ENCODE measurements at places on chromosomes 7 and 10. TPM values are rescaled to one million over a fixed set of nuclear protein-coding genes. Genes with fewer than 3 reads are reported as not detected.

NEURL1 gene
- total RNA-seq = 1.1 TPM

- DNase-seq = no peak
These were observed 699 bp downstream of the GHITM start for GRCh38 chr10:84140036-84140379.

DNA sequence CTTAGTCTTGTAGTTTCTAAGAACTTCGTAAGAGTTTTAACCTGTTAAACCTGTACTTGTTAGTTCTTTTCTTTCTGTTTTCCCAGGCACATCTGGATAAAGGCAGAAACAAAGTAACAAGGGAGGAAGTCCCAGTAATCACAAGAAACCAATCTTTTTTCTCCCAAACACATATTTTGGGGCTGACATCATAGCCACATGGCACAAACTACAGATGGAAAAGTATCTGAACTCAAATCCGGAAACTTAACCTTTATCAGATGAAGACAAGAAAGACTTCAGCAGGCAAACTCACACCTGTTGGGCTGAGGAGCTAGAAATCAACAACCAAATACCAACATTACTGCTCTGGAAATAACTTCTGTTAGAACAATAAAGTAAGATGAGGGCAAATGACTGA lies 67.1 kb downstream of the CUBN start:
- DNase-seq = no peak

DNA sequence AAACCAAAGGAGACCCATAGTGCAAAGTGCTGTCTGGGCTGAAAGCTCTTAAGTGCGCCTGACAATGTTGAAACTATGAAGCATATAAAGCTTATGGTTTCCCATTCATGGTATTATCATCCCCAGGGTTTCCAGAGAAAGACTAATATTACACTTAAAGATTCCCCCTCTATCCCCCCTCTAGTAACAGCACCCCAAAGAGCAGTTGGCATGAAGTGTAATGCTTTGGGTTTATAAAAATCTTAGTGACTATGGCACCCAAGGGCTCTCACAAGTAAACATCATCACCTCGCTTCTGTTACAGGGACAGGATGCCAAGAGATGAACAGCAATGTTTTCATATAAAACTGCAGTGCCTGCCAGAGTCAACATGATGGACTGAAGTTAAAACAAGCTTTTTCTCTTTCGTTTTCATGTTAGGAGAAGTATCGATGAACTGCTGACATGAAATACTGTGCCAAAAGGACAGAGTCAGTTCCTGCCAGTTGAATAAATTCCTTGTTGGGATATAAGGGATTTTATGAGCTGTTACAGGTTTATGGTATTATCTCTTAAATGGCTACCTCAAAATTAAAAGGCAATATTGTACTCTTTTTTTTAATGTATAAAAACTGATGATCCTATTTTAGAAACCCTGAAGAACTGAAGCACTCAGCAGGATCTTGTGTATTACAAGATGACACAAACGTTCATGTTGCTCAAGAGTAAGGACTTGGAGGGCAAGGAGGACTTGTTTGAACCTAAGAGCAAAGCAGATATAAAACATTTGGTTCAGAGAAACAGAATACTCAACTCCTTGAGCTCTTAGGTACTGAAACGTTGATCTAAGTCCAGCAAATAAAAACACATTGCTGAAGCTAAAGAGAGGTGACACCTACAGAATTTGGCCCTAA lies 203.7 kb upstream of the IMMP2L start:
- DNase-seq = no peak

DNA sequence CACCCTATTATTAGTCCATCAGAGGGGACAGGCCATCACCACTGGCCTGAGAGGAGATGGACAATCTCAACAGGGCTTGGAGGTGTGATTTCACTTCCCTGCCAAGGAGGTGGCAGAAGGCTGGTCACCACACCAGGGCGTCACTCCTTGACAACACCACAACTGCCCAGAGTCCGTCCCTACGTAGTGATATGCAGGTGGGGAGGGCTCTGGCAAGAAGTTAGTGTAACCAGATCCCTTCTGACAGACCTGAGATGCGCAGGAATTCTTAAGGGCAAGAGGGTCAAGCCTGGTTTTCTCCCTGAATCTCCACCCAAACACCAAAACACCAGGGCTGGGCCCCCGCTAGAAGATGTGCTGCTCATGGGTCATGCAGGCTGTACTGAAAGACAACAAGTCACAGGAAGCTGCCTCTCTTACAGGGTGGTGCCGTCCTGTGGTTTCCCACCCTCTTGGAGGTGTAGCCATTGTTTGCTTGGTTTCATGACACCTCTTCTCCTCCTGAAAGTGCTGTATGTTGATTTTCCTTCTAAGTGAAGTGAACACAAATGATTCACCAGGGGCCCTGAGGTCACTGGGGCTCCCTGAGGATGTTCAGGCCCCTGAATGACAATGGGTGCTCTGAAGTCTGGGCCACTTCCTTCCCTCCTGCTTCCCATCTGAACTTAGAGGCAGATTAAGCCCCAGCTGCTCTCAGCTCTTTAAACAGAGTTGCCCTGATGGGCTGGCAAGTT lies 27.1 kb downstream of the ATXN7L1 start:
- DNase-seq = peak; percentile 81

DNA sequence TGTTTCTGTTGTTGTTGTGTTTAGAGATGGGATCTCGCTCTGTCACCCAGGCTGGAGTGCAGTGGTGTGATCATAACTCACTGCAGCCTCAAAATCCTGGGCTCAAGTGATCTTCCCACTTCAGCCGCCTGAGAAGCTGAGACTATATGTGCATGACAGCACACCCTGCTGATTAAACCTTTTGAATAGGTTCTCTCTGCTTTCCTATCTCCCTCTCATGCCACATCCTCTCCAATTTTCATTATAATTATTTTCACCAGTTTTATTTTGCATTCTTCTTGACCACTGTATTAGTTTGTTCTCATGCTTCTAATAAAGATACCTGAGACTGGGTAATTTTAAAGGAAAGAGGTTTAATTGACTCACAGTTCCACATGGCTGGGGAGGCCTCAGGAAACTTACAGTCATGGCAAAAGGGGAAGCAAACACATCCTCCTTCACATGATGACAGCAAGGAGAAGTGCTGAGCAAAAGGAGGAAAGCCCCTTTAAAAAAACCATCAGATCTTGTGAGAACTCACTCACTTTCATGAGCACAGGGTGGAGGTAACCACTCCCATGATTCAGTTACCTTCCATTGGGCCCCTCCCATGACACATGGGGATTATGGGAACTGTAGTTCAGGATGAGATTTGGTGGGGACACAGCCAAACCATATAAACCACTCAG lies 12.9 kb downstream of the AGK start:
- no peak for DNase-seq

MYPN gene
- not detected for total RNA-seq

GRCh38 chr10:12358863-12359564 lies 9.7 kb downstream of the CAMK1D start:
- DNase-seq = no peak

GSTO1 gene
- 119 TPM for total RNA-seq

- no peak for DNase-seq
These were observed 10.0 kb upstream of the TSPAN14 start for GRCh38 chr10:80444124-80444523.

GRCh38 chr7:96236198-96237039 lies 85.5 kb downstream of the SLC25A13 start:
- DNase-seq = no peak

DNA sequence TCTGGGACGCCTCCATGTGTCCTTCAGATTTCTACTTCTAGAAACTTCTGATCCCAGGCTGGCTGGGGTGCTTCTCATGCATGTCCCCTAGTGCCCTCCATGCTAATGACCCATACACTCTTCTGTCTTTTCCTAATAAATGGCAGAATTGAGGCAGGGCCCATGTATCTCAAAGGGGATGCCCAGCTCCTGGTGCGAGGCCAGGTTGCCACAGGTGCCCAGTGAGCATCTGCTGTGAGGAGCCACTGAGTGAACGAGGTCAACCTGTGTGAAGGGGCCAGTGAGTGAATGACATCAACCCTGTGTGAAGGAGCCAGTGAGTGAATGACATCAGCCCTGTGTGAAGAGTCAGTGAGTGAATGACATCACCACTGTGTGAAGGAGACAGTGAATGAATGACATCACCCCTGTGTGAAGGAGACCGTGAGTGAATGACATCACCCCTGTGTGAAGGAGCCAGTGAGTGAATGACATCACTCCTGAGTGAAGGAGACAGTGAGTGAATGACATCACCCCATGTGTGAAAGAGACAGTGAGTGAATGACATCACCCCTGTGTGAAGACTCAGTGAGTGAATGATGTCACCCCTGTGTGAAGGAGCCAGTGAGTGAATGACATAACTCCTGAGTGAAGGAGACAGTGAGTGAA lies 478.9 kb downstream of the PTPRN2 start:
- no peak for DNase-seq

PPP1R17 gene
- total RNA-seq = not detected

GRCh38 chr10:22463255-22463654 lies 118.0 kb downstream of the SPAG6 start:
- DNase-seq = no peak

ITPRID1 gene
- total RNA-seq = not detected

DNA sequence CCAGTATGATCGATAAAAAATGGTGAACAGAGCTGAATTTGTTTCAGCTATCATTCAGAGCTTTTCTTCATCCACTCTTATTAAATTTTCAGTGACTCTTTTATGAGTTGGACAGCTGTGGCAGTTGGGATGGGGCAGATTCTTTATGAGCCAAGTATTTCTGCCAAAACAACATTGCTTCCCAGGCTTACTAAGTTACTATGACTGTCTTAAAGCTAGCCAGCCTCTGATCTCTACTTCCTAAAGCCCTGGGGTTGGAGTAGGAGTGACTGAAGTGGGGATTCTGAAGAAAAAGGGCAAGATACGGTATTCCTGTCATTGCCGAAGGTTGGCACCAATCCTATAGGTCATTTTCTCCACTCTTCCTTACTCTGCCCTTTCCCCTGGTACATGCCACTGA lies 12.7 kb downstream of the RPP30 start:
- no peak for DNase-seq

DNA sequence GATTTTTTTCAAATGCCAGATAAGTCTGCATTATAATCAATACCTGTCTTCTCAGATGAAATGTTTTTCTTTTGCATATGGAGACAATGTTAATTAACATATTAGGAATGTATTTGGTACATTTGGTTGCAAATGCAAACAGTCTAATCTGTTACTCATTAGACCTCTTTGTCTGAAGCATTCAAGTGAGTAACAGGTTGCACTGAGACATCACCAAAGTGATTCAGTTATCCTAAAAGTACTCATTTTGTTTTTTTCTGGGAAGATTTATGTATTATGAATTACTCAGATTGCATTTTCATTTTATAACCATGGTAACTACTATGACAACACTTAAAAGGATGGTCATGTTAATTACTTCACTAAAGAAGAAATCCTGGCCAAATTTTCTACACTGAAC lies 513.6 kb downstream of the HTR7 start:
- no peak for DNase-seq

- no peak for DNase-seq
These were observed 476 bp upstream of the RET start for GRCh38 chr10:43076311-43076875.

CPVL gene
- total RNA-seq = not detected

GRCh38 chr10:132443605-132443982 lies 46.6 kb downstream of the PWWP2B start:
- DNase-seq = peak; percentile 83

- DNase-seq = no peak
These were observed 44.1 kb downstream of the GLI3 start for GRCh38 chr7:42192851-42193461.

NUTM2A gene
- 0.71 TPM for total RNA-seq

GRCh38 chr7:85041605-85042216 lies 145.1 kb downstream of the SEMA3D start:
- DNase-seq = peak; percentile 28

DNA sequence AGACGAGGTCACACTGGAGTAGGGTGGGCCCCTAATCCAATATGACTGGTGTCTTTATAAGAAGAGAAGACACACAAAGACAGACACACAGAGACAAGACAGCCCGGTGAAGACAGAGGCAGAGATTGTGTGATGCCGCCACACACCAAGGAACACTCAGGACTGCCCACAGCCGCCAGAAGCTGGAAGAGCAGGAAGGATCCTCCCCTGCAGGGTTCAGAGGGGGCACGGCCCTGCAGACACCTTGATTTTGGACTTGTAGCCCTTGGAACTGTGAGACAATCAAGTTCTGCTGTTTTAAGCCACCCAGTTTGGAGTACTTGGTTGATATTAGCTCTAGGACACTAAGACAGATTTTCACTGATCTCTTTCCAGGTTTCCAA lies 72.1 kb upstream of the NANOS1 start:
- DNase-seq = no peak

GRCh38 chr10:43221419-43222209 lies 45.3 kb downstream of the RASGEF1A start:
- DNase-seq = no peak

DNA sequence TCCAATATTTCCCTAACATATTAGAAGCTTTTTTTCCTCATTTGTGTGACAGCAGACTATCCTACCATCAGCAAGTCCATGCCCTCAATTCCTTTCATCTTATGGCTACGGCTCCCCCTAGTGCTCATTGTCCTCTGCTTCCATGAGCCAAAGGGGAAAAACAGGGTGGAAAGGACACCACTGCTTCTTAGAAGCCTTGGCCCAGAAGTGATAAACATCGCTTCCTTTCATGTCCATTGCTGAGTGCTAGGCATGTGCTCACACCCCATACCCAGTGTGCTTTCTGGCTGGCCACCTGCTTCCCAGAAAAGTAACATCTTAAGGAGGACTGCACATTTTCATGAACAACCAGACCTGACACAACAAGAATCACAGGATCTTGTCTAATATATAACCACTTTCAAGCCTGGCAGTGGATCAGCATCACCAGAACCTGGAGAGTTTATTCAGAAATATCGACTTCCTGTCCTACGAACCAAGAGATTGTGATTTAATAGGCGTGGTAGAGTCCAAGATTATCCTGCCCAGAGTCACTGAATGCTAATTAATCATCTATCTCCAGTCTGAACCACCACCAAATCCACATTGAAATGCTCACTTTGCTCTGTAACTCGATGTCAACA lies 650.5 kb upstream of the SORCS1 start:
- DNase-seq = no peak

GRCh38 chr10:72096115-72097000 lies 8.0 kb upstream of the SPOCK2 start:
- no peak for DNase-seq

EGFR gene
- total RNA-seq = not detected

DNA sequence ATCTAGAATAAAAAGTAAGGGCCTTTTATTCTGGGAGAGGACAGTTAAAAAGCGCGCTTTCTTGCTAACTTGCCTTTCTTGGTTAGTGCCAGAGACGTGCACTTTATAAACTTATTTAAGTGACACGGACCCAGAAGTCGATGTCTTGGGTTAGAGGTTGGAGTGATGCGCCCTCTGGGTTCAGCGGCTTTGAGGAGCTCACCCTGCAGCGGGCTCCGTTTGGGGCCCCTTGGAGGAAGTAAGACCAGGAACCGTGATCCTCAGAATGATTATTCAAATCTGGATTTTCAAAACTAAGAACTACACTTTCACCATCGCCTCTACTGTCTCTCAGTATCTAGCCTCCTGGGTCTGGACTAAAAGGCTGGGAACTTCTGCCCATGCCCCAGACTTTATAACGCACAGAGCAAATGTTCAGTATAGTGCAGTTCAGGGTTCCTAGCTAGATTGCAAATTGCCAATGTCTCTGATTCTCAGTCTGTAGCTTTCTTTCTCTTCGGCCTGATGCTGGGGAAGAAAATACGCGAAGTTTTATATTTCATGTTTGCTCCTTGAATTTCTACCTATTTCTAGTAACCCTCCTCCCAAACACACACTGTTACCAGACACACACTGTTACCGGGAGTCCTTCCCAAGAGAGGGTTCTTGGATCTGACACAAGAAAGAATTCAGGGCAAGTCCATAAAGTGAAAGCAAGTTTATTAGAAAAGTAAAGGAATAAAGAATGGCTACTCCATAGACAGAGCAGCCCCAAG lies 18.6 kb upstream of the SMO start:
- DNase-seq = no peak

HEPACAM2 gene
- not detected for total RNA-seq

PRKAR2B gene
- 1.6 TPM for total RNA-seq

SRRM3 gene
- not detected for total RNA-seq

Data from activated CD8-positive, alpha-beta T cell treated with anti-CD3 and anti-CD28 coated beads, Interleukin-2, amount 10 ng/mL, durations not matched to agents 7 days and 5 days (primary cell).